Hepatic stellate cell (primary cell): ENCODE measurements at places on chromosomes 5 and 9.

DNA sequence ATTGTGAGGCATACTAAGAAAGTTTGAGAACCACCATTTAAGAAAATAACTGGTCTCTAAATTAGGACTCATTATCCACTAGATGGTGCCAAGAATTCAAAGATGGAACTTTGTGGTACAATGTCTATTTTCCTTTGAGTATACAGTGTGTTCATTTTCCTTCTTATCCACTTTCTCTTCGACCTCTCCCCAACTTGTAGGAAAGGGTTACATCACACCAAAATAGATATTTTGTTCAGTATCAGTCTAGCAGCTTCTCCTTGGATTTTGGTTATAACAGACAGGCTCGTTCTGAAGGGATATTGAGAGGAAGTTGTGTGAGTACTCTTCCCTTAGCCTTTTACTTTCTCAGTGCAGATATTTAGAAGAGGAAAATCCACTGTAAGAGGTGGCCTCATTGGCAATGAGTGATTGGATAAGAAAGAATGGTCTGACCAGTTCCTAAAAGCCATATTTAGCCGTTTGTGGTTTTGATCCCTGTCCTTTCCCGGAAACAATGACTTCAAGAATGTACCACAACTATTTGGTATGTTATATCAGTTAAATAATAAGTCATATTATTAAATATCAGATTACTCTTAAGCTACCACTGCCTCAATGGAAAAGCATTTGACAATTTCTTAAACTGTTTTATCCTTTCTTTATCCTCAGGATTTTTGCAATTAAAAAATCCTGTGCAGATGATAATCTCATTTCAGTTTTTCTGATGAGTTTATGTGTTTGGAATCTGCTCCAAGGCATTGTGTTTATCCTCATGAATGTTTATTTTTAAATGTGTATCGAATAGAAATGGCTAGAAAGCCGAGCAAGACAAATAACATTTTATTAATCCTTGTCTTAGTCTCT is 69.0 kb upstream of the GRAMD2B start:
- peak; percentile 79 for DNase-seq

- DNase-seq: no peak
These were observed 2.9 kb downstream of the MYOZ3 start for GRCh38 chr5:150663936-150664335.

DNA sequence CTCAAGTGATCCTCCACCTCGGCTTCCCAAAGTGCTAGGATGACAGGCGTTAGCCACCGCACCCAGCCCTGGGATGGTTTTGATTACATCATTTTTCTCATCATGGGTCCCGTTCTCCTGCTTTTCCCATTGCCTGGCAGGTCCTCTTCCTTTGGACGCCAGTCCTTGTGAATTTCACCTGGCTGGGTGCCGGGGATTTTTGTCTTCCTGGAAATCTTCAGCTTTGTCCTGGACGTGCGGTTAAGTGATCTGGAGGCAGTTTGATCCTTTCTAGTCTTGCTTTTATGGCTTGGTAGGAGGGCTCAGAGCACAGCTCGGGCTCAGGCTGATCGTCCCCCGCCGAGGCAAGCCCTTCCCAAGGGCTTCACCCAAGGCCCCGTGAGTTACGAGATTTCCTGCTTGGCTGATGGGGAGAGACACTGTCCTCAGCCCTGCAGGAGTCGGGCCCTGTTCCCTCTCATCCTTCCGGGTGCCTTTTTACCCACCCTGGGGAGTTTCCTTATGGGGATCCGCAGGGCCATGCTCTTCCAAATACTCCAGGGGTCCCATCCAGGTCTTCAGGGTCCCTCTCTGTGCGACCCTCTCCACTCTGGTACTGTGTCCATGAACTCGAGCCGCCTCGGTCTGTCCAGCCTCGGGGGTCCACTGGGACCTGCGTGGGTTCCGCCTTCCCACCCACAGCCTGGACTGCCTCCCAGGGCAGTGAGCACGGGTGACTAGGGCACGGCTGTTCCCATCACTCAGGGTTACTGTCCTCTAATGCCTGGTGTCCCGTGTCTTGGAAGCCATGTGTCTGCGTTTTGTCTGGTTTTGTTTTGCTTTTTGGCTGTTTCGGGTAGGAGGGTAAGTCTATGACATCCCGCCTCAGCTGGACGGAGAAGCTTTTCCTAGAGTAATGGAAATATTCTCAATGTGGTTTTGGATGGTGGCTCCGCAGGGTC is 22.3 kb upstream of the EGFL7 start:
- no peak for DNase-seq

DNA sequence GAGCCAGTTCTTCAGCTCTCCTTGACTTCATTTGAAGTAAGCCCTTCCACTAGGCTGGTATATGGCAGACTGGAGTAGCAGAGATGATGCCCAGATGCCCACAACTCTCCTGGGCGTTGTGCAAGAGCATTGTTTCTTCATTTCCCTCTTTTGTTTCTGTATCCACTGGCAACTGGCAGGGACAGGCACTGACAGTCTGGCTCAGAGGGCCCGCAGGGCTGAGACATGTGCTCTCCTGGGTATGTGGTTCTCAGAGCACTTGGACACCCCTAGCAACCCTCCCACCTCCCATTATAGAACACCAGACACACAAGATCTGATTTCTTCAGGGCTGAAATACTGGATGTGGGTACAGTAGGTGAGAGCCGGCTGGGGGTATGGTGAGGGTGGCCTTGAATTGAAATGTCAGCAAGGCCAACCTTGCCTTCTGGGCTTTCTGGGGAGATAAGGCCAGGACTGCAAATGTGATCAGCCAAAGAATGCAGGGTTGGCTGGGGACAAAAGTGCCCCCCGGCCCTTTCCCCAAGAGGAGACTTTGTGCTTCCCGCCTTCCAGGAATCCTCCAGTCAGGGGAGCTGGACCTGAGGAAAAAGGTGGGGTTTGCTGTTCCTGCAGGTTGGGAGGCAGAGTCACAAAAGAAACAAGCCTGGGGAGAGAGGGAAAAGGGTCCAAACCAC is 28.6 kb upstream of the CTNNA1 start:
- DNase-seq: no peak

DNA sequence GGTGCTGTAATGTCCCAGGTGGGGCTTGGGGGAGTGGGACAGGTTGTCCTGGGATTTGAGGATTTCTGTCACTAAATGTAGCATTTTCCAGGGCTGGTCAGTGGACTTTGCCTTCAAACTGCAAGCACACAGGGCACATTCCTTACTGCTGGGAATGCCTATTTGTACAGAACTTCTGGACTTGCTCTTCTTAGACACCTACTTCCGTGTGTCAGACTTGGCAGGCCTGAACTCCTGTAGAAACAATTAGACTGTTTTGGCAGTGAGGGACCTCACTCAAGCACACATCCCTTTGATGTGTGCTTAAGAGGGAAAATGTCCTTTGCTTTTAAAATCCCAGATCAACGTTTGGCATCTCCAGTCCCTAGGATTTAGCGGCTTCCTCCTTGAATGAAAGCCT is 192.2 kb downstream of the PAPPA start:
- no peak for DNase-seq

DNA sequence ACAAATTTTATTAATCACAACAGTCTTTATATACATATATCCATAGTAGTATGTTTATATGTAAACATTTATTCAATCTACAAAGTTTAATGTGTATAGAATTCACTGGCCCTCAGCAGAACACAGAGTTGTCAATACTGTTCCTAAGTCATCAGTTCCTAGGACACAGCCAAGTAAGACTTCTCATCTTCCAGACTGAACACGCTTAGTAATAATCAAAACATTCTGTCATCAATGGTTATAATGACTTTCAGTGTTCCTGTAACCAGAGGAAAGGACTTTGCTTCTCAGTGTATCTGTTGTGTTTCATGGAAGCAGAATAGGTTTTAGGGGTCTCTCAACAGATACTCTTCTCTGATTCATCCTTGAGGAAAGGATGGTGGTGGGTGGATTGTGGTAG is 82.2 kb downstream of the SMIM23 start:
- no peak for DNase-seq

- no peak for DNase-seq
These were observed 149.8 kb upstream of the RAPGEF1 start for GRCh38 chr9:131889437-131890251.

DNA sequence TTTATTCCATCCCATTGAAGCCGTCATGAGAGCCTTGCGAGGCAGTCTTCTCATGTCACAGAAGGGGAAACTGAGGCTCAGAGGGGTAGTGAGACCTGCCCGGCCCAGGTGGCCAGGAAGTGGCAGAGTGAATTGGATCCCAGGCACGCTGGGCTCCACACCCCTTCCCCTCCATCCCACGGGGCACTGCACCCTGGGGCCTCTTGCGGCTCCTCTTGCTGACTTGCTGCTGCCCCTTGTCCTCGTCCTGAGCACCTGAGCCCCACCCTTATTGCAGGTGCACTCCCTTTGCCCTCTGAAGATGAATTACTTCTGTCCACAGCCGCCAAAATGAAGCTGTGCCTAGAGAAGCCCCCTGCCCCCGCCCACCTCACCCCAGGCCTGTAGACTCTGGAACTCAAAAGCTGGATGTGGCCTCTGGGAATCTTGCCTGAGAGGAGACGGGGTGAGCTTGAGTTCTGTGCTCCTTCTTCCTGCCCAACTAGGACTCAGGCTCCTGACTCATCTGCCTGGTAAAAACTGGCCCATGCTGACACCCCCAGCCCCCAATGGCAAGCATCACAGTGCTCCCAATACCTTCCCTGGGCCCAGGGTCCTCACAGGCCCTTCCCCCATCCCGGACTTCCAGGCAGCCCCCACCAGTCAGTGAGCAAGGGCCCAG is 6.4 kb downstream of the NEURL1B start:
- DNase-seq: no peak

DNA sequence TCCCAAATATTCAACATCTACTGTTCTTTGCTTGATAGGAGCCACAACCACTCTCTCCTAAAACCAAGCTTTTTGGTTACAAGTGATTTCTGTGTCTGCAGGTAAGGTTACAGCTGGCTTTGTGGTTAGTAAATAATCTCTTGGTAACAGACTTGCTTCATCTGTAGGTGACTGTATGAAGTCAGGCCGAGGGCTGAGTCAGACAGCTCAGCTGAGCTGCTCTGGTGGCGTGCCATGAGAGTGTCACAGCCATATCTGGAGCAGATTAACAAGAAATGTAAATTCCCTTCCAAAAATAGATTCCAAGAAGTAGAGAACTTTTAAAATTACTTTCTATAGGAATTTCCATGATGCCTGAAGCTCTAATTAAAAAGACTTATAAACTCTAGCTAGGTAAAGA is 23.7 kb upstream of the TAS2R1 start:
- peak; percentile 39 for DNase-seq

DNA sequence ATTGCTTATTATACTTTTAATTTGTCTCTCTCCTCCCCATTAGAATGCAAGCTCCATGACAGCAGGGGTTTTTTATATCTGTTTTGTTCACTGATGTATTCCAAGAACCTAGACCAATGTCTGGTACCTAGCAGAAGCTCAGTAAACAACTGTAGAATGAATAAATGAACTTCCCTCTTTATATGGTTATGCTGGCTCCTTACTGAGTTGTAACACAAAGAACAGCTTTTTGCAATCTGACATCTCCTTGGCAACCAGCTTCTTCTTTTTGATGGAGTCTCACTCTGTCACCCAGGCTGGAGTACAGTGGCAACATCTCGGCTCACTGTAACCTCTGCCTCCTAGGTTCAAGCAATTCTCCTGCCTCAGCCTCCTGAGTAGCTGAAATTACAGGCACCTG is 13.6 kb downstream of the TRMO start:
- no peak for DNase-seq

DNA sequence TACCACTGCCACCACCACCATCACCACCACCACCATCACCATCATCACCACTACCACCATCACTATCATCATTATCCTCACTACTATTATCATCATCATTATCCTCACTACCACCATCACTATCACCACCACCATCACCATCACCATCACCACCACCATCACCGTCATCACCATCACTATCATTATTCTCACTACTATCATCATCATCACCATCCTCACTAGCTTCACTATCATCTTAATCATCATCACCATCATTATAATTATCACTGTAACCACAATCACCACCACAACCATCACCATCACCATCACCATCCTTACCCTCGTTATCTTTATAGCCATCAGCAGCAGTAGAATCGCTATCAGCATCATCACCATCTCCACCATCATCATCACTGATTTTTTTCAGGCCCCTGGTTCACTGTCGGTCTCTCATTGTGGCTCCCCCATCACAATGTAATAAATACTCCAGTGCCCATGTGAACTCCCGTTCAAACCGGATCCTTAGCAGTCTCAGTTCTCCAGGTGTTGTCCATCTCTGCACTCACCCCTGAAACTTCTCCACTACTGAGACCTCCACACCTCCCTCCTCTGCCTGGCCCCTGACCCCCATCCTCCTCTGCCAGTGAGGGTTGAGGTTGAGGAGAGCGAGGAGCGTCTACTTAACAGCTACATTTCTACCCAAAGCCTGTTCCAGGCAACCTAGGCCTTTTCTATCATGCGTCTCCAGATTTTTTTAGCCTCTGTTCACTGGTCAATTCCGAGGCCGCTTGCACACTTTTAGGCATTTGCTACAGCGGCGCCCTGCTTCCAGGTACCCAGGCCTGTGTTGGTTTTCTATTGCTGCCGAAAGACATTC is 238.2 kb downstream of the PBX3 start:
- DNase-seq: no peak

DNA sequence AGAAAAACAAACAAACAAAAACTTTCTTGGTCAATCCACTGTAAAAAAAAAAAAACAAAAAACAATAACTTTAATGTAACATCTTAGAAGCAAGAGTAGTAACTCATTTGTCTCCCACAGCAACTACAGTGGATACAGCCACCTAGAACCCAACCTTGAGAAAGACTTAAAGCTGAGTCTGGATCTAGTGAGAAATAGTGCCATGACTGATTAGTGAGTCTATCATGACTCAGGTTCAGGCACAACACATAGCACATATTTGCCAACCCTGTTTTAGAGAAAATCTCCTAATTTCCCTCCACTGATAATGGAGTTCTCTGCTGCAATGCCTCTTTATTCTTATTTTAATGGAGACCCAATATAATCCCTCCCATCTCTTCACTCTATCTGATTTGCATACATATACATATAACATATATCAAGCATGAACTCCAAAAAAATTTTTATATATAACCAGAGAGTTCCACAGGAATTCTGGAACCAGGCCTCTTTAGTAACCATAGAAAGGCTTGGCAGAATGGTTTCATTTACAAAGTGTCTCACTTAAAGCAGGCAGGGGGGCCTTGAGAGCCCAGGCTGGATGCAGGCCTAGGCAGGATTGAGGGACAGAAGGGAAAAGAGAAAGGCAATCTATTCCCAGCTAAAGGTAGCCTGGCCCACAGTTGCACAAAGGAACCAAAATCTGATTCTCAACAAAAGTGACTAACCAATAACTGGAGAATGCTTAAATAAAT is 11.9 kb upstream of the NR4A3 start:
- DNase-seq: no peak
